ENCODE measurements at places on chromosomes 11 and 22.

- DNase-seq = no peak
Measured at GRCh38 chr11:45572354-45573123, 92.9 kb downstream of the CHST1 start.

- no peak for DNase-seq
Measured at GRCh38 chr22:20389288-20389687, 4.7 kb upstream of the ZNF74 start.

GRCh38 chr11:34339149-34340064 lies 18.4 kb downstream of the ABTB2 start:
- no peak for DNase-seq

- DNase-seq = no peak
Measured at GRCh38 chr11:60932605-60933356, 8.5 kb downstream of the TMEM132A start.

DNA sequence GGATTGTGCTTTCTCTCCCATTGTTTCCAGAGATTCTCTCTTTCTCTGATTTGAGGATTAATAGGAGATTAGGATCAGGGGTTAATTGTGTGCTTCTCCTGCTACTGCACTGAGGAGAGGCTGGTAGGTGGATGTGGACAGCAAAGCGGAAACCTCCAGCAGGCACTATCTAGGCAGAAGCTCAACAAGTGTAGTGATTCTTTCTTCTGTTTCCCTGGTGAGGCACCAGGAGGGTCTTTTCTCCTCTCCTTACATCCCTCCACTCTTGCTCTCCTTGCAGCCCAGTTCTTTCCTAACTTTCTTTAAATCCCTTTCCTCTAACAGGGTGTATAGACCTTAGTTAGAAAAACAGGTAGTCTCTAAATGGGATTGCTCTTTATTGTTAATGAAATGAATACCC lies 1.9 kb upstream of the ZBTB16 start:
- no peak for DNase-seq

DNA sequence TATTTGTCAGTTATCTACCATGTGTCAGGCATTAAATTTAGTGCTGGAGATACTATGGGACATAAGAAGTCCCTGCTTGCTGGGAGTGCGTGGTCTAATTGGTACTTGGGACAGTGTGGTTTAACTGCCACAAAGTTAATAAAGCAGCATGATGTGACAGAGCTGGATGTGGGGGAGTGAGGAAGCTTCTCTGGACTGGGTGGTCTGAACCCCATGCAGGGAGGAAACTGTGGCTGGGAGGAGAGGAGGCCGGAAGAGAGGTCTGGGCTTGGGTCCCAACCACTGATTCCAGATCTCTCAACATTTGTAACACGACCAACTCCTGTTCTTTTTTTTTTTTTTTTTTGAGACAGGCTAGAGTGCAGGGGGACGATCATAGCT lies 37.1 kb downstream of the ST3GAL4 start:
- no peak for DNase-seq

GRCh38 chr22:30251711-30252110 lies 5.2 kb upstream of the LIF start:
- no peak for DNase-seq

DNA sequence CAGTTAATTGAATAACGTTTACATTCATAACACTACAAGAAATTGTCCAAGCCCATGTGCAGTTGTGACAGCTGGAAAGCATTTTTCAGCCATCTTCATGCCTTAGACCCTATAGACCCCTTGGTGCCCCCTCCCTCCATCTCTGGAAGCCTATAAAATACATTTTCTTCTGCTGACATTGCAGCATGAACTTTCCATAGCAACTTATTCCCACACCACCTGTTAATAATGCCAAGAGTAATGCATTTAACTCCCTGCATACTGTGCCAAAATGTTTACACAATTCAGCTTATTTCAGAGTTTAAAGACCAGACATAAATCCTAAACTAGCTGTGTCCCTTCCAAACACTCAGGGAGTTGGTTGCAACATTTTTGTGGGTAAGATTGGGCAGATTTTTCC lies 143.0 kb upstream of the ARHGAP20 start:
- no peak for DNase-seq

DNA sequence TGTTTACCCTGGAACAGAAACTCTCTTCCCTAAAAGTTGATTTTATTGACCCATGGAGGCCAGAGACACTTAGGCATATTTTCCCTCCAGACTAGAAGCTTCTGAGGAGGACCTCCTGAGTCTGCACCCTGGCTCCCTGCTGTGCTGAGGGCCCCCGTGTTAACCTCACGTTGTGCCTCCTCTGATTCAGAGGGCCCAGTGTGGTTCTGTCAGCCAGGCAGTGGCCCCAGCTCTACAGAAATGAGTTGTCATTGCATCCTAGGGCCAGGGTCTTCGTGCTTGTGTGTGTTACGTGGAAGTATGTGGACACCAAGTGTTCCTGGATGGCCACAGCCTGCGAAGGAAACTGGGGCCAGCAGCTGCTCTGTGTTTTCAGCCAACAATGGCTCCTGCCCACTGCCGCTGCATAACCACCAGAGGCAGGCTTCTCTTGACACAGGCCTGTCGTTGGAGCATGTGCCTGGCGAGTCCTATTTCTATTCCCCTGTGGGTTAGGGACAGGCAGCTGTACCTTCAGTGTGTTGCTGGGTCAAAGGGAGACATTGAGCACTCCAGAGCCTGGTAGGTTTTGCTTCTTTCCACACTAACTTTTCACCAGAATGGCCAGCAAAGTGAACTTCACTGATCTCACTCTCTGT lies 44.5 kb downstream of the MED15 start:
- no peak for DNase-seq

GRCh38 chr11:45995342-45995734 lies 72.9 kb downstream of the LARGE2 start:
- DNase-seq = no peak

DNA sequence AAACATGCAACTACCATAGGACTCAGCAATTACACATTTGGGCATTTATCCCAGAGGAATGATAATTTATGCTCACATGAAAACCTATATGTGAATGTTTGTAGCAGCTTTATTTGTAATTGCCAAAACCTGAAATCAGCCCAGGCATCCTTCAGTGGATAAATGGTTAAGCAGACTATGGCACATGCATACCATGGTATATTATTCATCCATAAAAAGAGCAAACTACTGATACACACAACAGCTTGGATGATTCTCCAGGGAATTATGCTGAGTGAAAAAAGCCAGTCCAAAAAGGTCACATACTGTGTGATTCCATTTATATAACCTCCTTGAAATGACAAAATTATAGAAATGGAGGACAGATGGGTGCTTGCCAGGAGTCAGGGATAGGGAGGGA lies 86.7 kb downstream of the ALX4 start:
- no peak for DNase-seq

GRCh38 chr22:48941033-48941902 lies 886.4 kb downstream of the BRD1 start:
- no peak for DNase-seq

GRCh38 chr11:109957601-109958000 lies 135.6 kb upstream of the ZC3H12C start:
- DNase-seq = no peak

GRCh38 chr11:90204832-90205646 lies 17.8 kb downstream of the CHORDC1 start:
- DNase-seq = no peak

Data from stimulated activated CD8-positive, alpha-beta memory T cell treated with anti-CD3 and anti-CD28 coated beads, Interleukin-15, amount 100 ng/mL, for 4 hours (primary cell).